ENCODE measurements at places on chromosomes 2 and 18. TPM values are rescaled to one million over a fixed set of nuclear protein-coding genes. Genes with fewer than 3 reads are reported as not detected.
A peak's percentile ranks its signal among the peaks of the same experiment; 100 is the strongest.

Gene DSG4
- total RNA-seq, result not detected

Gene CWC22
- 11.3 TPM for total RNA-seq

Gene OTOS
- total RNA-seq, result not detected

Gene OSBPL1A
- 23.3 TPM for total RNA-seq

DNA sequence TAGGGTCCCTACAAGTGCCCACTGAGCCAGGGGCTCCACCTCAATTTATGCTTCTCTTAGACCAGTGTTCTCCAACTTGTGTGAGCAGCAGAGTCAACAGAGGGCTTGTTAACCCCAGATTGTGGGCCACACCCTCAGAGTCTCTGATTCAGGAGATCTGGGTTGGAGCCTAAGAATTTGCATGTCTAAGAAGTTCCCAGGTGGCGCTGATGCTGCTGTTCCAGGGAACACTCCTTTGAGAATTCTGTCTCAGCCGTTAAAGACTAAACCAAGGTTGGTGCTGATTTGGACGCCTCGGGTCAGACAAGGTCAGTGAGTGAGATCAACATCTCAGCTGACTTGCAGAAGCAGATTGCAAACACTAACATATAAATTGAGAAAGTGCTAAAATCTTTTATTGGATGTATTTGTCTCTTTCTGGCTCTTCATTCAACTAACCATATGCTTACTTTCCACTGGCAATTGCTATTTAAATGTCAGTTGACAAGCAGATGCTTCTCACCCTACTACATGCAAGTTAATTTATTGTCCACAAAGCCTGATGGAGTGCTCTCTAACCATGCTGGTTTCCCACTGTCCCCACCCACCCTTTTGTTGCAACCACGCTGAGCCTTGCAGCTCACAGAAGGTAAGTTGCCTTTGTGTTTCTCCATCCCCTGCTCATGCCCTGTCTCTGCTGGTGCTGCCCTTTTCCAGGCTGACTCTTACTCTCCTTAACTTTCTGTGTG lies 31.5 kb downstream of the LYPD1 start:
- DNase-seq, result no peak

Gene ANKRD12
- 32.0 TPM for total RNA-seq

GRCh38 chr2:227614246-227614645 lies 394 bp downstream of the SCYGR3 start:
- DNase-seq, result no peak

DNA sequence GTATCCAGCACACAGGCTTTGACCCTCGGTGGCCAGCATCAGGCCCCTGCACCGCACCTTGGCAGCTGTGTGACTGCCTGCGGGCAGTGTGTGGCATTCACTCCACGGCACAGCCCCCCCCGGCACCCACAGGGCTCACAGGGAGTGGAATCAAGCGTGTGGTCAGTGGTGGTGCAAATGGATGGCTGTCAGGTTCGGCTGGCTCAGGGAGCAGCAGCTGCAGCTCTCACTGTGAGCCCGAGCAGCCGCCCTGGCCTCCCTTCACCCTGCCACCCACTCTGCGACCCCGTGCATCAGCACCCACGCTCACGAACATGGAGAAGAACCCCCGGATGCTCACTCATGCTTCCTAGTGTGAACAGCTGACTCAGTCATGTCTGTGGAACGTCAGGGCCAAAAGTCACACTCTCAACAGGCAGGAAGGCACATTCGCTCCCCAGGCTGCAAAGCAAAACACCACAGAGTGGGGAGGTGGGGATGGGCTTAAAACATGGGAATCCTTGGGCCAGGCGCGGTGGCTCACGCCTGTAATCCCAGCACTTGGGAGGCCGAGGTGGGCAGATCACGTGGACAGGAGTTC lies 41.5 kb upstream of the GPC1 start:
- peak; percentile 63 for DNase-seq

- DNase-seq, result peak; percentile 87
These were observed 107.7 kb upstream of the CDC42EP3 start for GRCh38 chr2:37779139-37779538.

Gene MAP2
- total RNA-seq, result 37.1 TPM

- no peak for DNase-seq
These were observed 576.8 kb downstream of the SATB2 start for GRCh38 chr2:198880986-198881385.

DNA sequence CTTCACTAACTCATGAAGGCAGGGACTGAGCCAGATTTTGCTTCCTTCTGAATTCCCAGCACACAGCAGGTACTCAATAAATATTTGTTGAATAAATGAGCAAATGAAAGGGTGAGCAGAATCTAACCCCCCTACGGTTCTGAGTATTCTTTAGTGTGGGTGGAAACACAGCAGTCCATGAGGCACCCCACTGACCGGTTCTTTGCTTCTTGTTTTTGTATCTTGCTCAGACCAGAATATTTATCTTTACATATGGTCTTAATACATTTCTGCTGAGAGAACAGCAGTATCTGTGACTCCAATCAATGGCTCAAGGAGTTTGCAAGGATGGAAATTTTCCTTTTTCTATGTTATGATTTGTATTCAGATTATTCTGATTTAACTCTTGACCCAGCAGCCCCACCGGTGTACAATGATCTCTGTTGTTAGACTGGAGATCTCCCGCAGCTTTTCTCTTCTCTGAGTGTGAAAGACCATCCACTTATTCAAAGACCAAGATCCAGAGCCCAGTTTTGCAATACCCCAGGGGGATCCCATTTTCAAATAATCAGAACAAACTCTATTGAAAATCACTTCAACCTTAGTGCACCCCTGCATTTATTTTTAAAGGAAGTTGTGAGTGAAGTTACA lies 506.5 kb upstream of the TNP1 start:
- DNase-seq, result no peak

GRCh38 chr2:127165539-127165935 lies 54.6 kb downstream of the CYP27C1 start:
- DNase-seq, result no peak

Gene PROKR1
- not detected for total RNA-seq

DNA sequence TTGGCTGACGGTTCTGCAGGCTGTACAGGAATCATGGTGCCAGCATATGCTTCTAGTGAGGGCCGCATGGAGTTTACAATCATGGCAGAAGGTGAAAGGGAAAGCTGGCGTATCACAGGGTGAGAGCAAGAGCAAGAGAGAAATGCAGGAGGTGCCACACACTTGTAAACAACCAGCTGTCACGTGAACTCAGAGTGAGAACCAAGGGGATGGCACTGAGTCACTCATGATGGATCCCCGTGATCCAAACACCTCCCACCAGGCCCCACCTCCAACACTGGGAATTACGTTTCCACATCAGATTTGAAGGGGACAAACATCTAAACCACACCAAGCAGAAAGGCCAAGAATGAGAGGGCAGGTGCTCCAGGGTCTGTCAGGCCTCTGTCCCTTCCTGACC lies 185.0 kb upstream of the PID1 start:
- DNase-seq, result no peak

- DNase-seq, result no peak
These were observed 20.1 kb downstream of the SERPINB12 start for GRCh38 chr18:63562284-63562683.

DNA sequence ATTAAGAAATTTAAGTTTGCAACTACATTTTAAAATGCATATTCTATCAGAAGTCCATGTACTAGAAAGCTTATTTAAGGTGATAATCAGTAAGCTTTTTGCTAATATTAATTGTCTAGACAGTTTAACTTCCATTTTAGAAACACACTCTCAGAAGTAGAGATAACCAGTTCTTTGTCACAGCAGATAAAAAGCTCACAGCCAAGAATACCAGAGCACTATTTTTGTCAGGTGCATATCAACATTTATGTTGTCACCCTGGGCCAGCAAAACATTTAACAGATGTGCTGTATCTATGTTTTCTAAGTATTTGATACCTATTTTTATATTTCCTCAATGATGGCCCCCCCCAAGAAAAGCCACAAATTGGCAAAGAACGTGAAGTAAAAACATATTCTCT lies 192.6 kb downstream of the ERBB4 start:
- DNase-seq, result no peak

GRCh38 chr2:54814389-54815147 lies 91.1 kb downstream of the EML6 start:
- DNase-seq, result no peak

Gene AFF3
- 19.4 TPM for total RNA-seq

Gene MAP3K19
- total RNA-seq, result not detected

Gene FOXD4L1
- total RNA-seq, result under 0.01 TPM

Gene ADGRF3
- under 0.01 TPM for total RNA-seq

DNA sequence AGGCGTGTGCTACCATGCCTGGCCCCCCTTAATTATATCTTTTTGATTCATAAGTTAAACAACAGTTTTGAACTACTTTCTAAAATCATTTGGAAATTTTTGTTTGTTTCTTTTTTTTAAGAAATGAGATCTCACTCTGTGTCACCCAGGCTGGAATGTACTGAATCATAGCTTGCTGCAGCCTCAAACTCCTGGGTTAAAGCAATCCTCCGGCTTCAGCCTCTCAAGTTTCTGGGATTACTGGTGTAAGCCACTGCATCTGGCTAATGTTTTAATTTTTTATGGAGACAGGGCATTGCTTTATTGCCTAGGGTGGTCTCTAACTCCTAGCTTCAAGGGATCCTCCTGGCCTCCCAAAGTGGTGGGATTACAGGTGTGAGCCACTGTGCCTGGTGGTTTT lies 71.5 kb downstream of the BABAM2 start:
- DNase-seq, result no peak

DNA sequence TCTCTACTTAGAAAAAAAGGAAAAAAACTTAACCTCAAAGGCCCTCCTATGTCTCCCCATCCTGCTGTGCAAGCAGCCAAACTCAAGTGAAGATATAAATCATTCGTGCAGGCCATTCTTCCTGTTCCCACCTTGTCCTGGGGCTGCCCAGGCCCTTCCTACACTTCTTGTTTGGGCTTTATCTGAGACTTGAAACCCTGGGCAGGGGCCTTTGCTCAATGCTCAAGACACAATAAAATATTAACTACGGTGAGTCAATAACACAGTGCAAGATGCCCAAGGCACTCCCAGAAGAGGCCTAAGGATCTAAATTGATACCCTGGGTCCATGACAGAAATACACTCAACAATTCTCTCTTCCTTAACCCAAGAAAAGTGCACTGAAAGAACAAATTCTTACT lies 67.6 kb downstream of the TBC1D8 start:
- no peak for DNase-seq

- no peak for DNase-seq
These were observed 6.2 kb downstream of the IMPA2 start for GRCh38 chr18:11987527-11987926.

GRCh38 chr2:9356261-9356660 lies 67.1 kb downstream of the ITGB1BP1 start:
- DNase-seq, result no peak

- no peak for DNase-seq
These were observed 310.2 kb downstream of the ARL6IP6 start for GRCh38 chr2:153028626-153029025.

Gene ICA1L
- 4.8 TPM for total RNA-seq

DNA sequence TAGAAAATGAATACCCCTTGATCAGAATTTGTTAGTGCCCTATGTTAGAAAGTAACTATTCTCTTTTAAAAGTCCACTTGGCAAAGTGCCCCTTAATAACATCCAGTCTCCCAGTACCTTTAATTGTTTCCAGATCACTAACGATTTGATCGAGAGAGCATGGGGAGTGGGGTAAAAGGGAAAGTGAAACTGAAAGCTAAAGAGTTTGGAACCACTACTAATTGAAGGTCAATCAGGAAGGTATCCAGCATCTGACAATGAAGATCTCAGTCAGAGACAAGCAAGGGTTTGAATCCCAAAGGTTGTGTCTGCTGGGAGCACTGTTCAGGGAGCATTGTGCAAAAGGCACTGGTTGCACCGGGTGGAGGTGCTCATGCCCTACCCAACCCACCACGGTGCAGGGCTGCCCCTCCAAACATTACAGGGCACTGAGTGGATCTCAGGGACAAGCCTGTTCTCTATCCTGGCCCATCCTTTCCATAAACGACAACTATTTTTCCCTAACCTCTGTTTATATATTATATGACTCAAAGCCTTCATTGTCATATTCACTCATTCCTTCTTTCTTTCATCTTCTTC lies 14.6 kb upstream of the RIT2 start:
- DNase-seq, result peak; percentile 3

Gene RGPD8
- 12.6 TPM for total RNA-seq

Gene ARHGAP25
- 3.5 TPM for total RNA-seq

DNA sequence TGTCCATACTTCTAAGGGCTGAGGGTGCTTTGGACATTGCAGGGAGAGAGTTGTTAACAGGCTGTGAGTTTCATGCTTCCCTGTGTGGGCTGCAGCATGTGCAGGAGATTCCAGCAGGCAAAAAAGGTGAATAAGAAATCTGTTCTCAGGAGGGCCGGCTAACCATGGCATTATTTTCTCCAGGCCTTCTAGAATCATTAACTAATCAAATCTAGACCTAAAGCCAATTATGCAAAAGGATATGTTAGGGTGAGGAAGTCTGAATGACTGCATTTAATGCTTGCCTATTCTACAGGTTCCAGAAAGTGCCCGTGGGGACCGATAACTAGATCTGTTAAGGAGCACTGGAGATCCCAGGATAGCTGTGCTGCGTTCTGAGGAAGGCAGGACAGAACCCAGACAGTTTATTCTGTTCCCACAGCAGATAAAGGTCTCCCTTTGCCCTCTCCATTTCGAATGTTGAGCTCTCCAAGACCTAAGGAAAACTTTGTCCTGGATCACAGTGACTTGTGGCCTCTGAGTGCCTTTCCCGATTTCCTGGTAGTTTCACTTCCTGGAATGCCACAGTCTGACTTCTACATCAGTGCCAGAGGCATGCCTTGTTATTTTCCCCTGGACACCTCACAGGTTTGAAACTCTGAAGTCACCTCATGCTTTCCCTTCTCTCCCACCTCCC lies 50.0 kb upstream of the ZFP36L2 start:
- DNase-seq, result no peak

- peak; percentile 61 for DNase-seq
These were observed 41.8 kb downstream of the TGFBRAP1 start for GRCh38 chr2:105287692-105288091.
